ENCODE measurements at places on chromosomes 13 and 19.

DNA sequence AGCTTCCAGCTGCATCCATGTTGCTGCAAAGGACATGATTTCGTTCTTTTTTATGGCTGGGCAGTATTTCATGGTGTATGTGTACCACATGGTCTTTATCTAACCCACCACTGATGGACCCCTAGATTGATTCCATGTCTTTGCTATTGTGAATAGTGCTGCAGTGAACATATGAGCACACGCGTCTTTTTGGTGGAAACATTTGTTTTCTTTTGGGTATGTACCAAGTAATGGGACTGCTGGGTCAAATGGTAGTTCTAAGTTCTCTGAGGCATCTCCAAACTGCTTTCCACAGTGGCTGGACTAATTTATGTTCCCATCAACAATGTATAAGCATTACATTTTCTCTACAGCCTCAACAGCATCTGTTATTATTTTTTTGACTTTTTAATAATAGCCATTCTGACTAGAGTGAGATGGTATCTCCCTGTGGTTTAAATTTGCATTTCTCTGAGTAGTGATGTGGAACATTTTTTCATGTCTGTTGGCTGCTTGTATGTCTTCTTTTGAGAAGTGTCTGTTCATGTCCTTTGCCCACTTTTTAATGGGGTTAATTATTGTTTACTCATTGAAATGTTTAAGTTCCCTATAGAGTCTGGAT lies 6.8 kb upstream of the UBE2L5 start:
- no peak for DNase-seq

DNA sequence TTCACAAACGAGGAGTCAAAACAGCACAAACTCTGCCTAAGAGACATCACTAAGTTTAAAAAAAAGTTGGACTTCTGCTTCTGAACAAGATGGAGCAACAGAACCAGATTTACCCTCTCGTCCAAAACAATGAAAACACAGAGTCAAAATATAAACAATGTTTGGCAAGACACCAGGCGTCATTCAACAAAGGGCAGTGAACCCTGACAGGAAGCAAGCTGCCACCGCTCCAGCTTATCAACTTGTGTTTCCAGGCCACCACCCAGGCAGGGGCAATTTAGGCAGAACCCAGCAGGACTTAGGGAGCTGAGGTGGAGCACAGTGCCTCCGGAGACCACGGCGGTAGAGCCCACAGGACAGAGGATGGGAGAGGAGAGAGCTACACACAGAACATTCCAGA lies 8.6 kb upstream of the NAPA start:
- DNase-seq, result no peak

DNA sequence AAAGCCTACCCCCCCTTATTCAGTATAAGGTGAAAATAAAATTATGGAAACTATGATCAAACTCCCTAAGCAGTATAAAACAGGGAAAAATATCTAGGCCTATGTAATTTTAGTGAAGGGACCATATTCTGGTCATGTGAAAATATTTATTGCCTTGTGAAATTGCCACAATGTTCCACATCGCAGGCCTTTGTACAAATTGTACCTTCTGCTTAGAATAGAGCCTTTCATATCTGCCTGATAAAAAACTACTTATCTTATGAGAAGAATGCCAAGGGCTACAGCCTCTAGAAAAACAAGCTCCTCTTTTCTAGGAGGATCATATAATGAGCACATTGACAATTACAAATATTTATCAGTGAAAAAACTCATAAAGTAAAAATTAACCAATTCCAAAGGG lies 1280.0 kb downstream of the EFNB2 start:
- no peak for DNase-seq

GRCh38 chr19:39032063-39032918 lies at the start of gene FBXO27:
TSS of gene FBXO27 (minus strand) at chr19:39032549. CDS start at chr19:39032227, 322 bp downstream.
- DNase-seq, result peak; percentile 34

DNA sequence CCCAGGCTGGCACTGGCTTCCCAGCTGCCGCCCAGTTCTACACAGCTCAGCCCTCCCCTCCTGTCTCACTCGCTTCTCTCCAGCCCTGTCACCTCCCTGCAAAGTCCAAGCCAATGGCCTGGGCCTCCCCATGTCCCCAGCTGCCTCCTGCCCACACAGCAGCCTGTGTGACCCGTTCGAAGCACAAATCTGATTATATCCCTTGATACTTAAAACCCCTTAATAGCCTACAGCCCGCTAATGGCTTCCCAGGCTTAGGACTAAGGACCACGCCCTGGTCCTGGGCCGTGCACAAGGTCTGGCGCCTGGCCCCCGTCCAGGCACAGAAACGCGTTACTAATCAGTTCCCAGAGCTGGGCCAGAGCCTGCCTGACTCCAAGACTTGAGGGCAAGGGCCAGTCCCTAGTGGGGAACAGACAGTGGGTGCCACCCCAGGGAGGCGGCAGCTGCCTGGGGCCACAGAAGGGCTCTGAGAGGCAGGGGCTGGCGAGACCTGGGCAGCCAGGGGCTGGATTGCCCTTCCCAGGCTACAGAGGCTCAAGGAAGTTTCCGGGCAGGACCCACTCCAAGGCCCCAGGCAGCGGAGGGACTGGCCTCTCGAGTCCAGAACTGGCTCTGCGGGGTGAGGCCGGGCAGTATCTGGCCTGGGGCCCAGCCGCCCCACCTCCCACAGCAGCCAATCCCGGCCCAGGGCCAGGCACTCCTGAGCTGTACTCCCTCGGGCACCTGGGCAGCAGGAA lies 10.4 kb downstream of the XAB2 start:
- peak; percentile 45 for DNase-seq

- no peak for DNase-seq
These were observed 10.3 kb downstream of the MBD3L2B start for GRCh38 chr19:7010722-7011593.

DNA sequence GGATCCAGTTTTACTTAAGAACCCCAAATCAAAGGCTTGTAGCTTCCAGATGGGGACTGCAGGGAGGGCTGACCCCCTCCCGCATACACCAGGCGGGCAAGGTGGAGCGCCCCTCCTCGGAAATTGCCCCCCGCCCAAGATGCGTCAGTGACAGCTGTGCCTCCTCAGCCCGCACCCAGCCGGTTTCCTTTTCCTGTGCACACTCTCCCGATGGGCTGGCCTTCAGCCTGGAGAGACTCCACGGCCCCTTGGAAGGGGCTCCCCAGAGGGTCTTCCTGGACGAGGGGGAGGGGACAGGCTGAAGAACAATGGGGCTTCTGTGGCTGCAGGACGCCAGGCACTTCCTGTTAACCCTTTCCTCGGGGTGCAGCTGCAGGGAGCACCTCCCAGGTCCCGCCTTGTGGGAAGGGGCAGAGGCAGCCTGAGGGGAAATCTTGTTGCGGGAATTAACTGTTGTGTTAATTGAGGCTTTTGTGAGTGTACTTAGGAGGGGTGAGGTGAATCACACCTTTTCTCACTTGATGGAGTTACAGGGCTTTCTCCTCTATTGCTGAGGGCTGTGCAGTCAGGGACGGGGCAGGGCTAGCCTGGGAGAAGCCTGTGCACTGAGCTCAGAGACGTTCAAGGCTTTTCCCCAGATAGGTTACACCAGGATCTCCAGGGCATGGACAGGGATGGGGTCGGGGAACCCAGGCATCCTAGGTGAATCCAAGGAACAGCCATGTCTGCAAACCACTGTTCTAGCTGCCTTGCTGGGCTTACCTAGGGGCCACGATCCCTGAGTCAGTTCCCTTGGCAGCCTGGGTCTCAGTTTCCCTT lies 14.3 kb downstream of the IER2 start:
- peak; percentile 88 for DNase-seq

DNA sequence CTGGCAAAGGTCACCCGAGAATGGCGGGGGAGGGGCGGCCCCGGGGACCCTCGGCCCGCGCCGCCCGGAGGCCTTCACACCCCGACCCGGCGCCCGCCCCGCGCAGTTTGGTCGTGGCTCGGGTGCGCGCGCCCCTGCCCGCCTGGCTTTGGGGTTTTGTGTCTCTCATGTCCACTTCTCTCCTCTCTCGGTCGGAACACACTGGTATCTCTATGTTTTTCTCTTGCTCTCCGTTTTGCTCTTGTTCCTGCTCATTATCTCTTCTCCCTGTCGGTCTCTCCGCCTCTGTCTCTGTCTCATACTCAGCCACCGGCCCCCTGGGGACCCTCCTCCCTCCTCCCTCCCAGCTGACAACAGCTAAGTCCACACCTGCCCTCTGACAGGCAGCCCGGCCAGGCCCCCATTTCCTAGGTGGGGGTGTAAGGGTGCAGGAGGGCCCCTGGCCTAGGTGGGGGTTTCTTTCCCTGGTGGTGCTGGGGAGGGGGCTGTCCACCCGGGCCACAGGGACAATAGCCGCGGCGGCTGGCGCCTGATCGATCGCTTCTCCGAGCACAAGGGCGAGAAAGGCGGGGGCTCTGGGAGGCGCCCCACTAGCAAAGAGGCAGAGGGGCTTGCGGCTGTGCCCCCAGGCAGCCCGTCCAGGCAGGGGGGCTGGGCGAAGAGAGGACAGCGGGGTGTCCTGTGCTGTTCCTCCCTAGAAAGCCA lies 2.3 kb downstream of the ONECUT3 start:
- no peak for DNase-seq

- no peak for DNase-seq
These were observed 1569.4 kb downstream of the PCDH9 start for GRCh38 chr13:65660731-65661130.

DNA sequence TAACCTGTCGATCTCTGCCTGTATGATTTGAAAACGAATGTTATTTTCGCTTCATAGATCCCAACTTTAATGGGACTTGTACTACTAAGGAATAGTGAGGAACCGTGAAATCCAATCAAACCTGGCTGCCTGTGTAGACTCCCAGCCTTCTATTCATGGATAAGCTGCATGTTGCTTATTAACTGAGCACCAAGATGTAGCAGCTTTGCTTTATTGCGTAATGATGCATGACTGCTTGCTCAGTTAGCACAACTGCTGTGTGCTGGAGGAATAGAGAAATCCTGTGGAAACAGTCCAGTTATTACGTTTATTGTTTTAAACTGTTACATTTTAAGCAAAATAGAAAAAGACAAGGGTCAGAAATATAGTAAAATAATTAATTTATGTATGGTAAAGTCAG lies 108.2 kb downstream of the SHISA2 start:
- DNase-seq, result no peak

GRCh38 chr13:30332456-30333143 lies 25.2 kb upstream of the KATNAL1 start:
- DNase-seq, result no peak

GRCh38 chr13:100214886-100215285 lies 126.0 kb downstream of the PCCA start:
- no peak for DNase-seq

GRCh38 chr19:46254776-46255175 lies 25.2 kb downstream of the IGFL1 start:
- no peak for DNase-seq

GRCh38 chr13:70253834-70254233 lies 145.6 kb upstream of the KLHL1 start:
- DNase-seq, result peak; percentile 91

DNA sequence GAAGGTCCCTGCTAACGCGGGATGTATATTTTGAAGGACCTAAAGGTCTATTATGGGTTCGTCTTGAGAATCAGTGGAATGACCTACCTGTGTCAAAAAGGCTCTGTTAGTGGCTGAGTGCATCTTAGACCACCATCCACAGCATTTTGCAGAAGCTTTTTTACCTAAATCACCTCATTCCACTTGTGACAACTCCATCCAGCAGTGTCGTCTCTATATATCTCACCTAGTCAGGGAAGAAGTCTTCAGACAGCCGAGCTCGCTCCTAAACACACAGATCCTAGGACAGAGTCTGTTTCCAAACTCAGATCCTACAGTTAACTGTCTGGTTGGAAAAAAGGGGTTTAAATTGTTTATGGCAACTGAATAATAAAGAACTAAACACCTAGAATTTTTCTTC lies 33.7 kb downstream of the COL4A1 start:
- no peak for DNase-seq

DNA sequence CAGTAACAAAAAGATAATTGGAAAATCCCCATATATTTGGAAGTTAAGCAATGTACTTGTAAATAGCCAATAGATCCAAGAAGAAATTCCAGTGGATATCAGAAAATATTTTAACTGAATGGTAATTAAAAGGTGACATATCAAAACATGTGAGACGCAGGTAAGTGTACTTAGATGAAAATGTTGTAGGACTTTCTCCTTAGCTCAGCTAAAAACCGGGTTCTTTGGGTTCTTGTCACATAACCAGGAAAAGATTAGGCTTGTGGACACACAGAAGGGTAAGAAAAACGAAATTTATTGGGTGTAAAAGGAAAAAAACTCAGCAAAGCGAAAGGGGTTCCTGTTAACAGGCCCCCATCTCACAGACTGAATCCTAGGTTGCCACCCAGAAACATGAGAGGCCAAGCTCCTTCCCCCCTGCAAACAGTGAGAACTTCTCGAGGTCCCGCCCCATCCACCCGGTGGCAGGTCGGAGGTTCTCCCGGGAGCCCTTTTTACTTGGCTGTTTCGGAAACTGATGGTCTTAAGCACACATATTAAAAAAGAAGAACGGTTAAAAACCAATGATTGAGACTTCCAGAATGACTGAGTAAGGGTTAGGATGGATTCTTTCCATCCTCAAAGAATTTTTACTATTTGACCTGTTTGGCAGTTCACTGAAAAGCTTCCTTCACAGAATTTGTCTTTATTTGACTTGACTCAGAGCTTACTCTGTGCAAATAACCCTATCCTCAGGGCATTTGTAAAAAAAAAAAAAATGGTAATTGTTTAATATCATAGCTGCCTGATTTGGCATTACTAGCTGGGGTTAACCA lies 3.1 kb upstream of the CCDC70 start:
- no peak for DNase-seq

- DNase-seq, result no peak
These were observed 51.9 kb downstream of the SLAIN1 start for GRCh38 chr13:77749344-77749880.

GRCh38 chr13:60790620-60791019 lies 393.6 kb downstream of the TDRD3 start:
- DNase-seq, result no peak

GRCh38 chr13:74287724-74288169 lies 153.5 kb upstream of the KLF12 start:
- peak; percentile 79 for DNase-seq

DNA sequence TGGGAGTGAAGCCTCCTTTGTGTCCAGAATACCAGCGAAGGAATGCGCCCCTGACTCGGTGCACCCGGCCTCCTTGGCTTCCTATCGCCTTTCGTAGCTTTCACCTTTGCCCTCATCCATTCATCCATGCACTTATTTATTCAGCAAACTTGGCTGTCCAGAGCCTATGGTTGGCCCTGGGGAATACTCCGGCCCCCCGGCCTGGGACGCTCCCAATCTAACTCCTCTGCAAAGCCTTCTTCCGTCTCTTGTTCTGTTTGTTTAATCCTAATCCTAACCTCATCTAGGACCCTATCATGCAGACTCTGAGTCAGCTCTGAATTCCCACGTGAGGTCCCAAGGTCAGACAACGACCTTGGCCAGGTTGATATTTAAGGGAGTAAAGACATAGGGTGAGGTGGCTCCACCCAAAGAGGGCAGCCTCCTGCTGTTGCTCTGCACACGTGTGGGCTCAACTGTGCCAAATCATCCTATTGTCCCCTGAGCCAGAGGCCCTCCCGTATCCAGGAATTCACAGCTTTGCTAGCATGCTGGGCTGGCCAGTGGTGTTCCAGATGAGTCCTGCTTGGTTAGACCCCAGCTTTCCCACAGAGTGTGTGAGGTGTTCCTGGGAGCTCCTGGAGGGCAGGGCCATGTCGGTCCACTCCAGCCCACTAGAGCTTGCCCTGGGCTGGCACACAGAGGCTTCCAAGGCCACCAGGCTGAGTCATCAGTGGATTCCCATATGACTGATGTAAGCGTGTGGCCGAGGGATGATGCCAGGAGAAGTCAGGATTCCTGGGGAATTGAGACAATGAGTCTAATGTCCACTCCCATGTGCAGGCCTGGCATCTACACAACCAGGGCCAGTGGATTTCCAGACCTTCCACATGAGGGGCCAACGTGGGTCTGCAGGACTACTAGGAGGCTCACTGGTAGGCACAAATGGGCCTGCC lies 6.5 kb upstream of the CCNE1 start:
- DNase-seq, result no peak
